Trophoblast cell (in vitro differentiated cells and primary cell): ENCODE measurements at places on chromosomes 4 and X.

GRCh38 chrX:15674514-15674840 is 9.9 kb upstream of the CLTRN start:
- no peak for DNase-seq

- DNase-seq, result no peak
These were observed 331.1 kb upstream of the NR3C2 start for GRCh38 chr4:148773313-148773712.

DNA sequence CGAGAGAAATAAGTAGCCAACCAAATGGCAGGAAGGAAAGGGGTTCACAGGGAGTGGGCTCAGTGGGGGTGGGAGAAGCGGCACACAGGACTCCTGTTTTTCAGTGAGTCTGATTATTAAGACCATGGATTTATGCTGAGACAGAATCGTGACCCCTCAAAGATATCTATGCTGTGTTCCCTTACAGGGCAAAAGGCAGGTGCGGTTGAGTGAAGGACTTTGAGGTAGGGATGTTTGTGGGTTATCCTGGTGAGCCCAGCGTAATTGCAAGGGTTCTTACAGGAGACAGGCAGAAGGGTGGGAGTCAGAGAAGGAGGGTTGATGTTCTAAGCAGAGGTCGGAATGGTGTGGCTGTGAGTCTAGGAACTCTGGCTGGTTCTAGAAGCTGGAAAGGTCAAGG is 73.0 kb downstream of the EVC start:
- DNase-seq, result no peak

DNA sequence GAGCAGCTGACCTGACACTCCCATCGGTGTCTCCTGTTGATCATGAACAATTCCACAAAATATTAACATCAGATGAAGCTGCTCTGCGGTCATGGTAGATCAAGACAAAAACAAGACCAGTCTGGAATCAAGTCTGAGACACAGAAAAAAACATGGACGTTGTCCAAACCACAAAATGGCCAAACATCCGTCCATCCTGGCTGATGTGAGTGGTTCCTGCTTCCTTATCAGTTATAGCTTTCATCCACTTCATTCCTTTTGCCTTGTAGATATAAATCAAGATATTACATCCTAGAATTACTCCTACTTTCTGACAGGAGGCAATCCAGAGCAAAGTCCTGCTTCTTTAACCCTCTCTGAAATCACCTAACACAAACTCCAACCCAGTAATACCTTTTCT is 28.8 kb upstream of the PCSK1N start:
- DNase-seq, result no peak

DNA sequence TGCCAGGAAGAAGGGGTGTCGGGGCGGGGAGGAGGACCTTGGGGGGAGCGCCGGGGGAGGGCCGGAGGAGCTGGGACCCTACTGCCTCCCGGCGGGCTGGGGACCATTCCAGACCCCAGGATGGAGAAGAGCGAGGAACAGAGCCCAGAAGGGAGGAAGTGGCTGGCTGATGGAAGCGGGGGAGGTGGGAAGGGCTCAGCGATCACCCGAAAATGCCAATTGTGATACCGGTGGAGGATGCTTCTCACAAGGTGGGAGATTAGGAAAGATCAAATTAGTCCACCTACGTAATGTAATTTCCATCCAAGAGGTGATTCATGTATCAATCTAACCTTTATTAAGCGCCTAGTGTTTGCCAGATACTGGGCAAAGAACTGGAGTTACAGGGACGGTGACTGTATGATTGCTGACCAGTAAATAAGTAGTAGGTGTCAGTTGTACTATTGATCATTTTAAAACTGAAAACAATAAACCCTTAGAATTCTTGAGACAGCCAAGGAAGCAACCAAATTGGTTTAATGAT is 452 bp upstream of the RAI2 start:
- DNase-seq, result no peak

GRCh38 chr4:180698550-180699195 is 1544.5 kb upstream of the TENM3 start:
- DNase-seq, result no peak

GRCh38 chr4:107824350-107825071 is at the start of gene SGMS2:
SGMS2 (plus strand) TSS chr4:107824932; CDS start chr4:107895554, 70,622 bp downstream.
- peak; percentile 95 for DNase-seq

- DNase-seq, result no peak
These were observed 66.5 kb upstream of the TMEM184C start for GRCh38 chr4:147550626-147551246.

- DNase-seq, result no peak
These were observed 10.7 kb upstream of the S100P start for GRCh38 chr4:6682862-6683590.

DNA sequence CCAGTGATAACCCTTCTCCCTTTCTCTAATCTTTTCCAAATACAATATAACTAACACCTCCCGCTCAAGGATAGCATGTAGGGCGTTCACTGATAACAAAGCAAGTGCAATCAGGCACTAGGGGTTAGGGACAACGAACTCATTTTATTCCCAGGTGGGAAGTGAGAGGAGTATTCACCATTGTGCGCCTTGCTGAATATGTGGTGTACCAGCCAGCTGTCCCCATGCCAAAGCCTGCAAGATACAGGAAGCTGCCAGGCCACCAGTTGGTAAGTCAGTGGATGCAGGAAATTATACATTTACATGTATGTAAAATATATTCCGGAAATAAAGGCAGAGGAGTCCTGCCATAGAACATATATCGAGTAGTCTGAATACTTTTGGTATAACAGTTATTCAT is 6.3 kb upstream of the HPRT1 start:
- no peak for DNase-seq

- DNase-seq, result no peak
These were observed 1.2 kb downstream of the USP46 start for GRCh38 chr4:52657618-52658501.

DNA sequence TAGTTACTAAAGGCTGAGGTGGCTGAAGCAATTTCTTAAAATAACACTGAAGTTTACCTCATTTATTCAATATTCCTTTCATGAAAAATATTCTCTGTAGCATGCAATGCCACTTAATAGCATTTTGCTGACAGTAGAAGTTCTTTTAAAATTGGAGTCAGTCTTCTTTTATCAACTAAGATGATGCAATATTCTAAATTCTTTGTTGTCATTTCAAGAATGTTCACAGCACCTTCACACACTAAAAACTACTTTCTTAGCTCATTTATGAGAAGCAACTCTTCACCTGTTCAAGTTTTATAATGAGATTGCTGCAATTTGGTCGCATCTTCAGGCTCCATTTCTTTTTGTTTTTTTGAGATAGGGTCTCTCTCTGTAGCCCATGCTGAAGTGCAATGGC is 48.8 kb downstream of the ANAPC10 start:
- peak; percentile 20 for DNase-seq

GRCh38 chr4:181470306-181470705 is 772.9 kb upstream of the TENM3 start:
- no peak for DNase-seq

DNA sequence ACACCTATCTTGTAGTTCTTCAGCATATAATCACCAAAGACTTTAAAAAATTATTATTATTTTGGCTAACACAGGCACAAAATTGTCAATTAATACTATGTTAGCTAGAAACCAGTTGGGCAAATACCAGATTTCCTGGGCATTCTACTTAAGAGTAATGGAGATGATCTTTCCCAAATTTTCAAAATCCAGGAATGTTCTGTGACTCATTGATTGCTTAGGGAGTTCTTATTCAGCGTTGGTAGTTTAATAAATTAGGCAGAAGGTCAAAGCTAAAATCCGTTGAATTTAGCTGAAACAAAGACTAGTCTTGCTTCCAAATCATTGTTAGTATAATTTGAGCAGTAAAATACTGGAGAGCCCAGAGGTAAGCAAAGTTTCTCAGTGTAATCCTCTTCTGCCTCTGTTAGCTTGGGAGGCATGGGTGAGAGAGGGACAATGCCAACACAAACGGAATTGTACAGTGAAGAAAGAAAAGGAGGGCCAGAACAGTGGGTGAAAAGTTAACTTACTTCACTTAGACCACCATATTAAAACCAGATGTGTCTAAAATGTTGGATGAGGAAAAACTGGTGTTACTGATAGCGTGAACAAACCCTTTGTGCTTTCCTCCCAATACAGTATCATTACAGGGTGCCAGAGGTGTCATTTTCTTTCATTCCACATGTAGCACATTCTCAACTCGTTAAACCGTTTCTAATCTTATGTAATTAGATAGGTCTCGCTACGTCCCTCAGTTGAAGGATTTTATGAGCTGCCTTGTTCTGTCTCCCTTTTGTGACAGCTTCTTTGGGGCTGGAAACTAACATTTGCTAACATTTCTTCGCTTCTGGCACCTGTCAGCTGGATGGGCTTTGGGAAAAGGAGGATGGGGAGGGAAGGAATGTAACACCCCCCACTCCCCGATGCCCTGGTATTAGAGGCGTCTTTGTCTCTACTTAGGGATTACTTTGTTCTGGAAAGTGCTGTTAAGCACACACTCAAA is 87.4 kb upstream of the CITED1 start:
- DNase-seq, result no peak

GRCh38 chrX:125444659-125445058 is 125.0 kb downstream of the TEX13C start:
- DNase-seq, result no peak

- peak; percentile 64 for DNase-seq
These were observed 22.0 kb downstream of the DYNLT3 start for GRCh38 chrX:37825215-37825842.

- DNase-seq, result no peak
These were observed 310.3 kb upstream of the GNPDA2 start for GRCh38 chr4:45036677-45037076.

GRCh38 chr4:87193958-87194675 is 26.3 kb downstream of the KLHL8 start:
- DNase-seq, result no peak

DNA sequence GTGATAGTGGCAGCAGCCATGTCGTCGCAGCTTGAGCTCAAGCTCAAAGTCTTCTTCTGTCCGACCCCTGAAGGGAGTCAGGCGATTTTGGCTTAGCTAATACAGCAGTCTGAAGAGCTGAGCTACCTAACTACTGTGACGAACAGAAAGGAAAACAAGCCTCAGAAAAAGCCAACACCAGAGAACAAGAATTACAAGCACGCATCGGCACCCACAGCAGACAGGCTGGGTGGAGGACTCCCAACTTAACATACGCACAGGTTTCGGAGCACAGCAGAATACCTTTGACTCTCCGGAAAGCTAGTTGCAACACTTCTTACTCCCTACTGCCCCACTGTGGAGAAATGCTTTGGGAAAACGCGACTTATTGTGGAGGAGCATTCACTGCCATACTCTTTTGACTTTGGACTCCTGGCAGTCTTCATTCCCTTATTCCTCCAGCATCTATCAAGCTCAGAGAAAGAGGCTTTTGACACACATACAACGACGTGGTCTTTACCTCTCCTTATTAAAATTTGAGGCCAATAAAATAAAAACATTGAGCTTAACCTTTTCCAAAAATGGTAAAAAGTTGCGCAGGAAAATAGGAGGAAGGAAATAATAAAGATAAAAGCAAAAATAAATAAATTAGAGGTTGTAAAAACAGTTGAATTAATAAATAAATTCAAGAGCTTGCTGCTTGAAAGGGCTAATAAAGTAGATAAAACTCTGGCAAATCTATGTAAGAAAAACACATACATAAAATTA is 41.3 kb upstream of the GPC3 start:
- DNase-seq, result peak; percentile 85

- DNase-seq, result no peak
These were observed 2.4 kb downstream of the FAM241A start for GRCh38 chr4:112147697-112148096.

GRCh38 chr4:183830438-183830985 is 74.6 kb upstream of the STOX2 start:
- peak; percentile 65 for DNase-seq

DNA sequence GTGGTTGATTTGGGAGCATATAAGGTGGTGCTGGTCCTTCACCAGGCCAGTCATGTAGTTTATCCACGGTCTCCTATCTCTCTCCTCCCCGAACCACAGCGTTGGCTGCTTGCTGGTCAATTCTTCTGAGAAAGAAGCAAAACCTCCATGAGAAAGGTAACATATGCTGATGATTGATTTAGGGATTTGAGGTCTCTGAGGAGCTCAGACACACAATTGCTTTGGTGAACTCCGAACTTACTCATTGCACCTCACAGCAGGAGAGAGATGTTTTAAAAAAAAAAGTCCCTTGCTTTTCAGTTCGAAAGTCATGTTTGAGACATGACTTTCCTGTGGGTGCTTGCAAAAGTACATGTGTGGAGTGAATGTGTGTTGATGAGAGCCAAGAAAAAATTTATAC is 100.2 kb downstream of the TSPAN7 start:
- no peak for DNase-seq

DNA sequence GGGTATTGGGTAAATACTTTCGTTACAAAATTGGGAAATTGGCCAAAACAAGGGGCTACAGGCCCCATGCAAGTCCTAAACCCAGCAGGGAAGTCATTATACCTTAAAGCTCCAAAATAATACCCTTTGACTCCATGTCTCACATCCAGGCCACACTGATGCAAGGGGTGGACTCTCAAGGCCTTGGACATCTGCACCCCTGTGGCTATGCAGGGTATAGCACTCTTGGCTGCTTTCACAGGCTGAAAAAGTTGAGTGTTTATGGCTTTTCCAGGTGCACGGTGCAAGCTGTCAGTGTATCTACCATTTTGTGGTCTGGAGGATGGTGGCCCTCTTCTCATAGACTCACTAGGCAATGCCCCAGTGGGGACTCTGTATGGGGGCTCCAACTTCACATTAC is 326.5 kb downstream of the TEX13C start:
- no peak for DNase-seq

DNA sequence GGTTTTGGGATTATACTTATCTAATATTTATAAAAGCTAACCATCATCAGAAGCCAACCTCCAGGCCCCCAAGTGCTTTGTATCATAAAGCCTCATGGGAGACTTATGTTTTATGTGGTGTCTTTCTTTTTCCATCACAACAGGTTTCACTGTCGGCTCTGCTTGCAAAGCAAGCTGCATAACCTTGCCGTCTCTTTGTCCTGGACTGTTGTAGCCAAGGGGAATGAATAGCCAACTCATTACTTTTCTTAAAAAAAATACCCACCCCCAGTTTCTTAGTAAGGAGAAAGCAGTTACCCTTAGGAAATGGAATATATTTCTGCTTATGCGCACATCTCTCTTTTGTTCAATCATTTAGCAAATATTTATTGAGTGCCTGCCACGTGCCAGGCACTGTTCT is 40.7 kb downstream of the FAM184B start:
- DNase-seq, result no peak

GRCh38 chr4:184958127-184958922 is 60.0 kb upstream of the HELT start:
- DNase-seq, result no peak

DNA sequence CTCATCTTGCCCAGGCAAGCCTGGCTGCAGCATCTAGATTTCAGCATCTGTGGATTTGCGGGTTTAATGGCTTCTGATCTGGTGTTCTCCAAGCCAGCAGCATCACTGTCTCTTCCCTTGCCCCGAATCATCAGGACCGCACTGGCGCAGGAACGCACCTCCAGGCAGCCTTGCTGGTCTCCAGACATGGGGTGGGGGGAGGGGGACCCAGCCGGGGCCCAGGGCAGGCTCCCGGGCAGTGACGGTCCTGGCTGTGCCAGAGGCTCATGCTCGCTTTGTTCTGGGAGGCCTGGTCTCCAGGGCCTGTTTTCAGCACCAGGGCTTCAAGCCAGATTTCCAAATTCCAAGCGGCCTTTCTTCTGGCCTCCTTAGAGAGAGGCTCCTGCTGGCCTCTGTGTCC is 4.9 kb downstream of the CFAP99 start:
- no peak for DNase-seq
